SJSA1 (cell line): ENCODE measurements at places on chromosomes 7 and 10.

- DNase-seq = no peak
These were observed 91.4 kb downstream of the ZFAND4 start for GRCh38 chr10:45581216-45581549.

GRCh38 chr7:112056409-112056808 is 149.8 kb downstream of the DOCK4 start:
- no peak for DNase-seq

GRCh38 chr10:116056445-116057293 is 216.3 kb downstream of the GFRA1 start:
- no peak for DNase-seq

- DNase-seq = no peak
These were observed 338.0 kb upstream of the KIAA1217 start for GRCh38 chr10:23870651-23871610.

GRCh38 chr10:130371666-130372065 is 235.5 kb downstream of the GLRX3 start:
- no peak for DNase-seq

DNA sequence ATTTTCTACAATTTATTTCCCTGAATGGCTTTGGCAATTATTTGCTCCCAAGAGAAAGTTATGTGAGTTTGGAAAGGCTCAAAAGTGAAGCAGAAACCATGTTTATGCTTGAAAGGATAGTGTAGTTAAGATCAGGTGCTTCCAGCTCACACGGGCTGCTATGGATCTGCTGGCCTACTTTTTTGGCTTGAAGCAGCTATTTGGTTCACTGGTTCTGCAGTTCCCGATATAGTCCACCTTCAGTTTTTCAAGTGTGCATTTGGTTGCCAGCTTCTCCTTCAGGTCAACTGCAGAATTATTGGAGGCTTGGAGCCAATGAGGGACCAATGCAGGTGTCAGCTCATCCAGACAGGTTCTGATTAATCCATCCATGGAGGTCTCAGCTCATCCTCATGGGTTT is 484.3 kb upstream of the SEMA3A start:
- DNase-seq = no peak

GRCh38 chr10:16259726-16260125 is 177.1 kb upstream of the PTER start:
- no peak for DNase-seq

DNA sequence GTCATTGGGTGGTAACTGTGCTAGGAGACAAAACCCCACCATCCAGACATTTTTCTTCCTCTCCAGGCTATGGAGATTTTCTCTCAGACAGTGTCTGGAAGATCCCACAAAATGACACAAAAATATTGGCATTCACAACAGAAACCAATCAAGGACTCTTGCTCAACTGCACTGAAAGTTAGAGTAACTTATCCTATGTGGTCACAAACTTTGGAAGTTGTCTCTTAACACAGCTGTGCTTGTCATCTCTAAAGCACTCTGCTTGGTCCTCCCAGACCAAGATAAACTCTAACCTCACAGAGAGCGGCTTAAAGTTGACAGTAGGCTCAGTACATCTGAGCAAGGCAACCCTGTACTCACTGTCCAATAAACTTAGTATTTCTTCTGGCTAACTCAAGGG is 74.9 kb downstream of the AKR1C4 start:
- DNase-seq = no peak

DNA sequence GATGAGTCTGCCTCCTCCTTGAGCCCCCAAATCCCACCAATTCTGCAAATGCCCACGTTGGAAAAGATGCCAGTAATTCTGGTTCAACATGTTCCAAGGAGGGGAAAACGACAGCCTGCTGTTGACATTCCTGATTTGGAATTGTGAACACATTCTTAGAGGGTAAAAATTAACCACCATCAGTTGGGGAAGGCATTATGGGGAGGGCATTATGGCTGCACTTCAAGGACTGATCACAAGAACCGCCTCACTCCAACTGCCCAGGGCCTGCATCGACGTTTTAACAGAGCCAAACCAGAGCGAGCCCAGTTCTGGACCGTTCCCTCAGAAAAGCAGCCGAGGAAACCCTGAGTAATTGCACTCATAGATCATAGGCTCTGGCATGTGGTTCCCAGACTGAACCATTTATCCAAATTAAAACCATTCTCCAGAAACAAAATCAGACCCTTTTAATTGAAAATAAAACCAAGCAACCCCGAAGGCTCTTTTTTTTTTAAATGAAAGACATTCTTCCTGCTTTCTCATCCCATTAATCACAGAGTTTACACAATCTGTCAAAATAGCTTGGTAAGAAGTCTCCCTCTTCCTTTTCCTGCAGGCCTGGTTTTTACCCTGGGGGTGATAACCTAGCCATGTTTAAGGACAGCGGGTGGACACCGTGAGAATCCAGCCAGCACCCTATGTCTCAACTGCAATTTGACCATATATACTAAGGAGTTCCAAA is 8.0 kb downstream of the TNS3 start:
- DNase-seq = peak; percentile 56

- DNase-seq = no peak
These were observed 129.7 kb upstream of the PPP2R2D start for GRCh38 chr10:131770946-131771633.

GRCh38 chr7:133633055-133633454 is 380.2 kb downstream of the EXOC4 start:
- no peak for DNase-seq

- no peak for DNase-seq
These were observed 74.3 kb upstream of the PCGF5 start for GRCh38 chr10:91146146-91146545.

DNA sequence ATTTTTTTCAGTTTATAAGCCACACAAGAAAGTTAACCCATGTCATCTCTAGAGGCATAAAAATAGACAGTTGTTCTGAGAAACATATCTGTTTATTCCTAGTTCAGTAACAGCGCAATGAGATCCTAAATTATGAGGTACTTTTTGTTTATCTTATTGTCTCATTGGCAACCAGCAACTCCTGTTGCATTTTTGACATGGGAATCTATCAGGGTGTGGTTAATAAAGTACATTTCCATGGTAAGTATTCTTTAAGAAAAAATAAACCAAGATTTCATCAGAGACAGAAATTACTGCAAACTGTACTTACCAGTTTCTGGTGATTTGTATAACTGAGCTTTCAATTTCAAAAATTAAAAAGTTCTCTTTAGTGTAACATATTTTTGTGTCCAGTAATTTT is 9.0 kb downstream of the FAS start:
- no peak for DNase-seq

GRCh38 chr10:125692196-125692595 is 9.2 kb upstream of the TEX36 start:
- DNase-seq = no peak

DNA sequence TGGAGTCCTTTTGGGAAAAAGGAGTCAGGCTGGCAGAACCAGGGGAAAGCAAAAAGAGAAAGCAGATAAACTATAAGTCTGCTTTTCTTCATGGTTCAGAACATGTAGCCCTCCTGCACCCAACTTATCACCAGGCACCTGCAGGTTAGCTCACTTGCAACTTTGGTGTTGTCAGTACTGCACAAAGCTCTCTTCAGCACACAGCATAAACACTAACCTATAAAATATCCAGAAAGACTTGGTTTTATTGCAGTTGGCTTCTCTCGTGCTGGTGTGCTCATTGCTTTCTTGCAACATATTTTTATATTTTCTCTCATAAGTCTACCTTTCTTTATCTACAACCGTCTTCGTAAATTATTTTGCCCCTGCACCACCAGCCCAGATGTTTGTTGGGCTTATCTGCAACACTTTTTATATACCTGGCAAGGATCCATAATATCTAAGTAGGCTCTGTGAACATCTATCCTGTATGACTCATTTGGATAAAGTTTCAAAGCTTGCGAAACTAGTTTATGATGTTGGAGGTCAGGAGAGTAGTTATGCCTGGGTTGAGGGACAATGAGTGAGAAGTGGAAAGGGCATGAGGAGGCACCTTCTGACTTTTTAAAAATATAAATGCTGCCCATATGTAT is 164.6 kb downstream of the ANKRD30A start:
- DNase-seq = no peak

GRCh38 chr10:29583674-29584073 is 51.1 kb downstream of the SVIL start:
- DNase-seq = peak; percentile 39

DNA sequence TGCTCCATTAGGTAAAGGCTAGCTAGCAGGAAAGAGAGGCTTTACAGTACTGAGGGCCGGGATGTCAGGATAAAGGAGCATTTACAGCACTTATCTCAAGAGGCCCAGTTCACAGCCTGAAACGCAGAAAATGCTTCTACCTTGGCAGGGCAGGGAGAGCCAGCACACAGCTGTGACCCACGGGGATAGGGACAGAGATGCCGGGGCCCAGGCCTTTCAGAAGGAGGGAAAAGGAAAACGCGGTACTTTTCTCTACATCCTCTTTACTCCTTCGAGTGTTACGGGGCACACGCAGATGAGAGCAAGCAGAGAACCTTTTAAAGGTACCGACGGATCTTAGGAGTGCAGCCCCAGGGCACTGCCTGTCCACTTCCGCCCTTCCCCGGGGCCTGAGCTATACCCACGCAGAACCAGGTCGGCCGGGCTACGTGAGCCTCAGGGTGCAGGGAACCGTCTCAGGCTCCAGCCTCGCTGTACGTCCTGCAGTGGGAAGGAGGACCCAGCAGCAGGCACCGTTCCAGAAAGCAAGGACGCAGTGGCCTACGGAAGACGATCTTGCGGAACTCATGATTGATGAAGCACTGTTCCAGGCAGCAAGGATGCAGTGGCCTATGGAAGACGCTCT is 232.3 kb downstream of the ELFN1 start:
- DNase-seq = no peak

DNA sequence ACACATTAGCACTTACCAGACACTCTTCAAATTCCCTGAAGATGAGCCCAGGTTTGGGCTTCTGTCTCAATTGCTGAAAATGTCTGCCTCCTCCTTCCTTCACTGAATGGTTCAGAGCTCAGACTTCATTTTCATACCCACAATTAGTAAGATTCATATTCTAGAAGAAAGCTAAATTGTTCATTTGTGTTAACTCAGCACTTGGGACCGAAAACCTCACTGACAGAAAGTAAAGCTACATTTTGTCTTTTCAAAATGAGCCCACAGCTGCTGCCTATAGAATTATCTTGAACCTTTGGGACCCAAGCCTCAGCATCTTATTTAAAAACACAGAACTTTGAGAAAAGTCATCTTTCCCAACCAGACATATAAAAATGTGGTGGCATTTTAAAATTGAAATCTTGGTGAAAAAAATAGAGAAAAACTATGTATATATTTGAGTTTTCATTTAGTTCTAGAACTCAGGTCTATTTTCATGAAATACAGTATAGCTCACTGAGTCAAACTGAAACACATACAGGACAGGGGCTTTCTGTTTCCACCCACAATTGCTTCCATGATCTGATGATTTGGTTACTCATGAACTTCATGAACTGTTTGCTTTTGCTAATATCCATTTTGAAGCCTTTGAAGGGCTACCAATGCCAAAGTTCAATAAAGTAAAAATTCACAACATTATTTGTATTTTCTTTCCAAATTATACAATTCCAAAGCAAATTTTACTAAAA is 119.1 kb upstream of the PFKP start:
- DNase-seq = no peak

GRCh38 chr7:92925876-92926696 is 89.7 kb upstream of the CDK6 start:
- DNase-seq = no peak

DNA sequence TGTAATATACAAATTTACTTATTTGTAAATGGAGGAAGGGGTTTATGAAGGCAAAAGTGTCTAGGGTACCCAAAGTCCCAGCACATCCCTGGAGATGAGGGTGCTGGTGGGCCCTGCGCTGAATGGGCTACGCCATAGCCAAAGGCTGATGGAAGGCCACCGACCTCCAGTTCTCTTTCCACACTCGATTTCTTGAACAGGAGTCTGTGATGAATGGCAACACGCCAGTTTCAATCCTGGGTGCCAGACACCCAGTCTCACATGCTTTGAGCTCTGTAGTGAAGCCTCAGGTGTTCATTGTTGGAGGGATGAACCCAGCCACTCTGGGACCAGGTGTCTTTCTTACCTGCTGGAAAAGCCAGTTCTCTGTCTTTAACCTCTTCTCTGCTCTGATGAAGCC is 752 bp downstream of the LRMDA start:
- no peak for DNase-seq

- no peak for DNase-seq
These were observed 12.9 kb upstream of the PBLD start for GRCh38 chr10:68345621-68346020.

GRCh38 chr10:13206546-13207443 is 27.4 kb downstream of the UCMA start:
- DNase-seq = no peak

DNA sequence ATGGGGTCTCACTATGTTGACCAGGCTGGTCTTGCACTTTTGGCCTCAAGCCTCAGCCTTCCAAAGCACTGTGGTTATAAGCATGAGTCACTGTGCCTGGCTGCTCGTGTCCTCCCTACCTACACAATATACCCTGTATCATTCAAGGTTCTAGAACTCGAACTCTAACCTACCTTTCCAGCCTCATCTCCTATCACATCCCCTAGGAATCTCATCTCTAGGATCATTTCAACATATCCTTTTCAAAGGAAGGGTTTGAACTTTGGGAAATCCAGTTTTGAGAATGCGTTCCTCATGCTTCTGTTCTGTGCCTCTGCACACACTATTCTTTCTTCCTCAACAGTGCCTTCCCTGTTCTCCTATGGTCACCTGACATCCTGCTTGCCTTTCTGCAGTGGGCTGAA is 87.8 kb upstream of the RHEB start:
- DNase-seq = peak; percentile 32

GRCh38 chr7:112740667-112741066 is 49.5 kb downstream of the TMEM168 start:
- DNase-seq = no peak

- DNase-seq = no peak
These were observed 743 bp upstream of the PITRM1 start for GRCh38 chr10:3173171-3173878.

DNA sequence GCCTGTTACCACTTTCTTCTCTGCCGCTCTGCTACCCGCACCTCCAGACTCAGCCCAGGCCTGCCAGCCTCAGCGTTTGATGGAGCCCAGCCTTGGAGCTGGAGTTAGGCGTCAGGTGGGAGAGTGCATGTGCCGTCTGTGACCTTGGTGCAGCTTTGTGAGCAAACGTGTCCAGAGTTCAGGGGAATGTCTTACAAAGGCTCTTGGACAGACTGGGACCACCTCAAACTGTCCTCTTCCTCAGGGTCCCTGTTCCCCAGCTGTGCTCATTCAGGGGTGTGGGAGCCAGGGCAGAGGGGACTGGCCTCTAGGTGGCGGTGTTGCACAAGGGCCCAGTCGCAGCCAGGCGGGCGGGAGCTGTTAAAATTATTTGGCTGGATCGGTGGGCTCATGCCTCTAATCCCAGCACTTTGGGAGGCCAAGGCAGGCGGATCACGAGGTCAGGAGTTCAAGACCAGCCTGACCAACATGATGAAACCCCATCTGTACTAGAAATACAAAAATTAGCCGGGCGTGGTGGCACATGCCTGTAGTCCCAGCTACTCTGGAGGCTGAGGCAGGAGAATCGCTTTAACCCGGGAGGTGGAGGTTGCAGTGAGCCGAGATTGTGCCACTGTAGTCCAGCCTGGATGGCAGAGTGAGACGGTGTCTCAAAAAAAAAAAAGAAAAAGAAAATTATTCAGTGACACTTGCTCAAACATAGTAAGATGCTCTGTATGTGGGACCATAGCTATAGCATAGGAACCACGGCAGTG is 89.2 kb downstream of the ADCY1 start:
- DNase-seq = peak; percentile 42
